ENCODE measurements at places on chromosomes 12 and 14. TPM values are rescaled to one million over a fixed set of nuclear protein-coding genes. Genes with fewer than 3 reads are reported as not detected.

CLEC7A gene
- 8.3 TPM for polyA plus RNA-seq

DNA sequence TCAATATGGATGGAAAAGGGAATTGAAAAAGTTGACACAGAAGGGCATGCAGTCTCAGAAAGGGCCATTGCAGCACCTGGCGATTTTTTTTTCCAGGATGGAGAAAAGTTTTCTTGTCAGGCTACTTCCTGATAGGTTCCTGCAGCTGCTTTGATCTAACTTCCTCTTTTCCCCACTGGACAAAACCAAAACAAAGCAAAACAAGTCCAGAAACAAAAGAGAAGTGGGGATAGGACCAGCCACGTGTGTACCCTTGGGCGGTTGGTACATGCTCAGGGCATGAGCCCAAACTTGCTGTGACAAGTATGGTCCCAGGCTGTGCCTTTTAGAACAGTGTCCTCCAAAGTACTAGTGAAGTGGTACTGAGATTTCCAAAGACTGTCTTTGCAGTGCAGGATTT is 89.8 kb downstream of the CHST11 start:
- no peak for DNase-seq

DNA sequence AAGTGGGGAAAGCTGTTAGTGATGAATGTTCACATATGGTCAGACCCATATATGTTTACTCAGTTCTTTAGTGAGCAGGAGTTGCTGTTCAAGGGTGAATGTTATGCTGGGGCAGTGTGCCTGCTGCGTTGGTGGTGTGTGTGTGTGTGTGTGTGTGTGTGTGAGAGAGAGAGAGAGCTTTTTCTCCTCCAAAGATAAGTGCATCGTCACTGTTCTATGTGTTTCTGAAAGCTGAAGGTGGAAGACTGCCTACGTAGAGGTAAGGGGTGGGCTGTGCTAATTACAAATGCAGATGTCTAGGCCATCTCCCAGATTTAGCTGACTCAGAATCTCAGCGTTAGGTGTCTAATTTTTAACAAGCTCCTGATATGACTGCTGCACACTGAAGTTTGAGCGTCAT is 10.5 kb downstream of the GABARAPL1 start:
- no peak for DNase-seq

DNA sequence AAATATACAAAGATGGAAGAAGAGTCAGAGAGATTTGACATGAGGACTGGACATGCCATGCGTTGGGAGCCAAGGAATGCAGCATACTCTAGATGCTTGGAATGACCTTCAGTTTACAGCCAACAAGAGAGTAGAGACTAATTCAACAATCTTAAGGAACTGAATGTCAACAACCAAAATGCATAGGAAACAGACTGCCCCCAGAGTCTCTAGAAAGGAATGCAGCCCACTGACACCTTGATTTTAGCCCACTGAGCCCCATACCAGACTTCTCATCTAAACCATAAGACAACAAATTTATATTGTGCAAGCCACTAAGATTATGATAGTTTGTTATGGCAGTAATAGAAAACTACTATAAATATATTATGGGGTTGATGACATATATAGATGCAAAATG is 611.2 kb downstream of the RPS29 start:
- DNase-seq = no peak

- no peak for DNase-seq
These were observed 30.7 kb downstream of the GUCY2C start for GRCh38 chr12:14665354-14666348.

Measured in large intestine (tissue), 12 donors.